ENCODE measurements at places on chromosomes 4 and X.

- H3K27ac ChIP-seq: no peak overlapping the region
- no peaks in the 10 kb centered on the region for H3K4me1 ChIP-seq
- H3K4me3 ChIP-seq: no peak overlapping the region
- no peaks in the 10 kb centered on the region for H3K36me3 ChIP-seq
- no peaks in the 10 kb centered on the region for H3K27me3 ChIP-seq
- DNase-seq: no peak
Observed at GRCh38 chr4:187577941-187578480, 417.6 kb upstream of the ZFP42 start.

- H3K4me3 ChIP-seq: no peak overlapping the region
- H3K27ac ChIP-seq: no peak overlapping the region
- no peaks in the 10 kb centered on the region for H3K36me3 ChIP-seq
- no peaks in the 10 kb centered on the region for H3K27me3 ChIP-seq
- DNase-seq: no peak
Observed at GRCh38 chr4:151803246-151803645, 42.4 kb upstream of the GATB start.

- H3K36me3 ChIP-seq: no peaks in the 10 kb centered on the region
- peaks cover 9% of the 10 kb centered on the region for H3K4me1 ChIP-seq
- no peaks in the 10 kb centered on the region for H3K27me3 ChIP-seq
Observed at GRCh38 chr4:8297691-8298485, 28.3 kb downstream of the HTRA3 start.

DNA sequence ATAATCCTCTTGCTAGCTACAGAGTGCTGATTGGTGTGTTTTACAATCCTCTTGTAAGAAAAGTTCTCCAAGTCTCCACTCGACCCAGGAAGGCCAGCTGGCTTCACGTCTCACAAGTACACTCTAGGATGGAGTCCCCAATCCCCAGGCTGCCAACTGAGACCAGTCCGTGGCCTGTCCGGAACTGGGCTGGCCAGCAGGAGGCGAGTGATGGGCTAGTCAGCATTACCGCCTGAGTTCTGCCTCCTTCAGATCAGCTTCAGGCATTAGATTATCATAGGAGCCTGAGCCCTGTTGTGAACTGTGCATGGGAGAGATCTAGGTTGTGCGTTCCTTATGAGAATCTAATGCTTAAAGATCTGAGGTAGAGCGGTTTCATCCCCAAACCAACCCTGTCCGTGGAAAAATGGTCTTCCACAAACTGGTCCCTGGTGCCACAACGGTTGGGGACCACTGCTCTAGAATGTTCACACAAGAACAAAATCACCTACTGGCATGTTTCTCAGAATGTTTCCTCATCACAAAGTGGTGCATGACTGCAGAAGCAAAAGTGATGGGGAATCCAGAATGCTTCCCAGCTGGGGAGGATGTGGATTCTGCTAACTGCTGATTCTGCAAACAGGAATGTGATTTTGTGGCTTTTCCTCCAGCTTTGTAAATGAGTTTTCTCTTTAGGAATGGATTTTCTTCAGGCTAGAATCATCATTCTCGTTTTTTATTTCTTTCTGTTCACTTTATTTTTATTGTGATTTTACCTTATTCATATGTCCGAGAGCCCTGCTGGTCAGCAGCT lies 40.9 kb downstream of the SEPTIN11 start:
- no peak overlapping the region for H3K27ac ChIP-seq
- no peaks in the 10 kb centered on the region for H3K36me3 ChIP-seq
- H3K4me3 ChIP-seq: no peak overlapping the region

DNA sequence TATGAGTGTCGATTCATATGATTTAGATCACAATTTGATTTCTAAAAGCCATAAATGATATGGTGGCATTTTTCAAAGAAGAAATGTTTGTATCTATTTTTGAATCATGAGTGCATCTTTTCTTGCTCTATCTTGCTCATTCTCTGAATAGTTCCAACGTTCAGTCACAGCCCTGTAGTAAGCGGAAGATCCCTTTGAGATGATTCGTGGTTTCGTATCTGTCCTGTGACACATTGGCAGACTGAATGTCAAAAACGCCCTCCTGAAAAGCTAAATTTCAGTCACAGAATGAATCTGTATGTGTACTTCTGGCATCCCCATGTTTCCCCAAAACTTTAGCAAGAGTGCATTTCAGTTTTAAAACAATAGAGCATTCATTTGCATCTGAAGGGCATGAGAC lies 1066.9 kb upstream of the TENM3 start:
- H3K36me3 ChIP-seq: no peaks in the 10 kb centered on the region
- no peak overlapping the region for H3K27ac ChIP-seq
- H3K4me1 ChIP-seq: no peaks in the 10 kb centered on the region
- no peaks in the 10 kb centered on the region for H3K27me3 ChIP-seq
- no peak for DNase-seq

GRCh38 chr4:2102045-2102883 lies 43.1 kb downstream of the NAT8L start:
- H3K4me3 ChIP-seq: no peak overlapping the region
- no peaks in the 10 kb centered on the region for H3K36me3 ChIP-seq
- peaks cover 89% of the 10 kb centered on the region for H3K27me3 ChIP-seq
- no peak for DNase-seq
- H3K27ac ChIP-seq: no peak overlapping the region

DNA sequence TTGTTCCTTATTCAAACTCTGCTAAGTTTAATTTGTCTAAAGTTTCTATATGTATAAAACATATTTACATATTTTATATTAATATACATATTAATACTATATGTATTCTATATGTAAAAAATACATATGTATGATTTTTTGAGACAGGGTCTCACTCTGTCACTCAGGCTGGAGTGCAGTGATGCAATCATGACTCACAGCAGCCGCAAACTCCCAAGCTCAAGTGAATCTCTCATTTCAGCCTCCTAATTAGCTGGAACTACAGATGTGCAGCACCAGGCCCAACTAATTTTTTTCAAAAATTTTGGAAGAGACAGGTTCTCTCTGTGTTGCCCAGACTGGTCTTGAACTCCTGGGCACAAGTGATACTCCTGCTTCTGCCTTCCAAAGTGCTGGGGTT lies 684.9 kb downstream of the TRAM1L1 start:
- no peak for DNase-seq
- H3K4me1 ChIP-seq: no peaks in the 10 kb centered on the region
- no peak overlapping the region for H3K27ac ChIP-seq
- H3K4me3 ChIP-seq: no peak overlapping the region
- H3K36me3 ChIP-seq: no peaks in the 10 kb centered on the region
- H3K27me3 ChIP-seq: no peaks in the 10 kb centered on the region

DNA sequence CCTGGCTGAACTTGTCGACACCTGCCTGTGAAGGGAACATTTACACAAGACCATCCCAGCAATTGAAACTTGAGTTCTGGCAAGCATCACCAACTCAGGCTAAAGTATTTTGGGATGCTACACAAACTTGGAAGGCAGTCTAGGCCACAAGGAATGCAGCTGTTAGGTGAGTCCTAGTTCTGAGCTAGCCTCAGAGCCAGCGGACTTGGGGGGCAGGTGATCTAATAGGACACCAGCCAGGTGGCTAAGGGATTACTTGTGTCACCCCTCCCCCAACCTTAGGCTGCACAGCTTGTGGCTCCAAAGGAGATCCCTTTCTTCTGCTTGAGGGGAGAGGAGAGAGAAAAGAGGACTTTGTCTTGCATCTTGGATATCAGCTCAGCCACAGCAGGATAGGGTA lies 62.3 kb upstream of the DKK2 start:
- no peaks in the 10 kb centered on the region for H3K36me3 ChIP-seq
- H3K4me3 ChIP-seq: no peak overlapping the region
- DNase-seq: no peak
- H3K27me3 ChIP-seq: no peaks in the 10 kb centered on the region
- no peaks in the 10 kb centered on the region for H3K4me1 ChIP-seq
- H3K27ac ChIP-seq: no peak overlapping the region

DNA sequence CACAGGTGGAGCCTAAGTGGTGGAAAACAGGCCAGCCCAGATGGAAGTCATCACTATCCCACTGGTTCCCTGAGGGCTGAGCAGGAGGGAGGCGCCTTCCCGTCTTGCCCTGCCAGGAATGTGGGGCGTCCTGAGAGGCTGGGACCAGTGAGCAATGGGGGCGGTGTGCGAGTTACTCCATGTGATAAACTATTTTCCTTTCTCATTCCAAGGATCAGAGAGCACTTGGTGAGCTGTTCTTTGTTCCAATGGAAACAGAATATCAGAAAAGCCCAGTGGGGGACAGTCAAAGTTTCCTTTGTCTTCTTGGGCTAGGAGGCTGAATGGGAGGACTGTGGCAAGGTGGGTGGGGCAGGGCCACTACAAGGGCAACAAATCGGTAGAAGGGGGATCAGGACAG lies 86.2 kb downstream of the NHSL2 start:
- no peaks in the 10 kb centered on the region for H3K36me3 ChIP-seq
- no peak for DNase-seq
- no peak overlapping the region for H3K27ac ChIP-seq
- no peaks in the 10 kb centered on the region for H3K27me3 ChIP-seq
